ENCODE measurements at places on chromosomes 7 and 10. TPM values are rescaled to one million over a fixed set of nuclear protein-coding genes. Genes with fewer than 3 reads are reported as not detected.

- no peak overlapping the region for H3K27ac ChIP-seq
- no peaks in the 10 kb centered on the region for H3K36me3 ChIP-seq
- no peaks in the 10 kb centered on the region for H3K27me3 ChIP-seq
- H3K4me3 ChIP-seq, result no peak overlapping the region
- H3K4me1 ChIP-seq, result no peaks in the 10 kb centered on the region
Measured at GRCh38 chr7:11155883-11156282, 182.2 kb downstream of the PHF14 start.

GRCh38 chr10:113124724-113125123 lies 174.7 kb downstream of the TCF7L2 start:
- DNase-seq, result no peak
- H3K36me3 ChIP-seq, result no peaks in the 10 kb centered on the region
- peaks cover 25% of the 10 kb centered on the region for H3K4me1 ChIP-seq
- no peak overlapping the region for H3K27ac ChIP-seq
- no peak overlapping the region for H3K4me3 ChIP-seq

- peak overlapping the region; percentile 25 for H3K4me3 ChIP-seq
- no peaks in the 10 kb centered on the region for H3K36me3 ChIP-seq
- H3K4me1 ChIP-seq, result peaks cover 39% of the 10 kb centered on the region
- H3K27me3 ChIP-seq, result no peaks in the 10 kb centered on the region
- H3K27ac ChIP-seq, result peak overlapping the region; percentile 94
- peak; percentile 89 for DNase-seq
Measured at GRCh38 chr10:70405037-70405824, 1.3 kb downstream of the EIF4EBP2 start.

- H3K36me3 ChIP-seq, result no peaks in the 10 kb centered on the region
- H3K27ac ChIP-seq, result peak overlapping the region; percentile 35
Measured at GRCh38 chr10:132446195-132446581, 49.2 kb downstream of the PWWP2B start.

GRCh38 chr7:119748251-119748860 lies 524.6 kb upstream of the KCND2 start:
- no peak for DNase-seq
- no peak overlapping the region for H3K4me3 ChIP-seq
- no peaks in the 10 kb centered on the region for H3K4me1 ChIP-seq
- H3K27me3 ChIP-seq, result no peaks in the 10 kb centered on the region
- no peaks in the 10 kb centered on the region for H3K36me3 ChIP-seq
- no peak overlapping the region for H3K27ac ChIP-seq

DNA sequence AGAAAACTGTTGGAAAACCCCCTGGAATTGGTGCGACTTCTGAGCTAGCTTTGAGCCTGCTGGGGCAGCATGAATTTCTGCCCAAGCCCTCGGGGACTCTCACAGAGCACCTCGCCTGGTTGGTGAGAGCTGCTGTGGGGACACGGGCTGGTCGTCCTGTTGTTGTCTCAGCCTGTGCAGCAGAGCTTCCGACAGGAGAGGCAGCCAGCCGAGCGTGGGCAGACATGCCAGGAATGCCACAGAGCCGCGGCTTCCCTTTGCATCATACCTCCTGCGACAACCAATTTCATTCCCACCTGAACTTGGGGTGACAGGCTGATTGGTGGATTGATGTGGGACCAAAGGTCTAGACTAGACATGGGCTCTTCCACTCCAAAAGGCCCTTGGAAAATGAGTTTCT lies 60.2 kb upstream of the NRBF2 start:
- no peak overlapping the region for H3K4me3 ChIP-seq
- H3K27ac ChIP-seq, result no peak overlapping the region
- H3K4me1 ChIP-seq, result no peaks in the 10 kb centered on the region
- H3K27me3 ChIP-seq, result no peaks in the 10 kb centered on the region
- no peak for DNase-seq

GRCh38 chr7:116713918-116714317 lies 41.9 kb downstream of the MET start:
- no peak for DNase-seq
- H3K27ac ChIP-seq, result no peak overlapping the region
- no peaks in the 10 kb centered on the region for H3K4me1 ChIP-seq
- no peaks in the 10 kb centered on the region for H3K36me3 ChIP-seq

DNA sequence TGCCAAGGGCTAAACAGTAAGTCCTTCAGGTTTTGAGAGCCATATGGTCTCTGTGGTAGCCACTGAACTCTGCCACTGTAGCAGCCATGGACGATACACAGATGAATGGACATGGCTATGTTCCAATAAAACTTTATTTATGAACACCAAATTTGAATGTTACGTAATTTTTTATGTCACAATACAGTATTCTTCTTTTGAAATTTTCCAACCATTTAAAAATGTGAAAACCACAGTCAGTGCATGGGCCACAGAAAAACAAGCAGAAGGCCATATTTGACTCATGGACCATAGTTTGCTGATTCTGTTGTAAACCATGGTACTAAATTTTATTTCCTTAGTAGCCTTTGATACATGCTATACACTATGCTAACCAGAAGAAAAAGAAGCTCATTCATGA lies 361.8 kb downstream of the MAGI2 start:
- no peak for DNase-seq
- no peak overlapping the region for H3K4me3 ChIP-seq
- no peaks in the 10 kb centered on the region for H3K27me3 ChIP-seq
- no peaks in the 10 kb centered on the region for H3K36me3 ChIP-seq
- H3K4me1 ChIP-seq, result no peaks in the 10 kb centered on the region
- H3K27ac ChIP-seq, result no peak overlapping the region

GRCh38 chr7:45358287-45358686 lies 200.7 kb downstream of the RAMP3 start:
- no peak for DNase-seq
- H3K27me3 ChIP-seq, result no peaks in the 10 kb centered on the region
- H3K36me3 ChIP-seq, result no peaks in the 10 kb centered on the region
- no peak overlapping the region for H3K4me3 ChIP-seq
- no peak overlapping the region for H3K27ac ChIP-seq

DNA sequence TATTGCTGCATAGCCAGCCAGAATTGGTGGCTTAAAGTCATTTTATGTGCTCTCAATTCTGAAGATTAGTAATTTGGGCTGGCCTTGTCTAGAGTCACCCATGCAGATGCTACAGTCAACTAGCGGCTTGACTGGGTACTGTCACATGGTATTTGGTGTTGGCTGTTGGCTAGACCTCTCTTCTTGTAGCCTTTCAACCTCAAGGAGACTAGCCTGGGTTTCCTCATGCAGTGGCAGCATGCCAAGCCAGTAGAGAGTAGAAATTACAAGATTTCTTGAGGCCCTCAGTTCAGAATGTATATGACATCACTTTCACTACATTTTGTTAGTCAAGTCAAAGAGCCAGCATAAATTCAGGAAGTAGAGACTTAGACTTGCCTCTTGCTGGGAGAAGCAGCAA lies 3.7 kb upstream of the ZNF800 start:
- H3K27ac ChIP-seq, result no peak overlapping the region
- H3K27me3 ChIP-seq, result no peaks in the 10 kb centered on the region

GRCh38 chr7:8263048-8263447 lies 1.1 kb upstream of the ICA1 start:
- no peaks in the 10 kb centered on the region for H3K36me3 ChIP-seq
- DNase-seq, result no peak
- peaks cover 6% of the 10 kb centered on the region for H3K4me1 ChIP-seq
- no peak overlapping the region for H3K4me3 ChIP-seq

- no peaks in the 10 kb centered on the region for H3K36me3 ChIP-seq
- no peaks in the 10 kb centered on the region for H3K4me1 ChIP-seq
- no peak overlapping the region for H3K4me3 ChIP-seq
- peaks cover 7% of the 10 kb centered on the region for H3K27me3 ChIP-seq
- peak; percentile 32 for DNase-seq
Measured at GRCh38 chr10:116809483-116810119, 39.7 kb upstream of the ENO4 start.

DNA sequence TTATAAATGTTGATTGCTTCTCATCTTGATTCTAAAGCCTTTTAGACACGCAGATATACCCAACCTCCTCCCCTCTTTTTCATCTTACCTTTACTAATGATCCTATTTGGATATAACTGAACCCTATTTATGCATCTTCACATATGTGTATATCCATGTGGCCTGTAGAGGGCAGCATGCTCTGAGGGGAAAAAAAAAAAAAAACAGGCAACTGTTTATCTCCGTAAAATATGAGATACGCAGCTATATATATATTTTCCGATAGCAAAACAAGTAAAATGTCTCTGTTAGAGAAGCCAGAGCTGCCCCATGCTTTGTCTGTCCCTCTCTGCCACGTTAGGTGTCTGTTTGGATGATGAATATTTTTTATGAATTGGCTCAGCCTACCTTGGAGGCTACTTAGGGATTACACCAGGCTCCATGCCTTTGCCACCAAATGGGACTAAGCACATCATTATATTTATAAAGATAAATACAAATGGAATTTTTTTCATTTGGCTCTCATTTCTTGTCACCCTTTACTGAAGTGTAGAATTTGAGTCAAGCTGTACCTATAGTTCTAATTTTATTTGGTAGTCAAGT lies 174.8 kb upstream of the FZD1 start:
- no peak overlapping the region for H3K4me3 ChIP-seq
- no peaks in the 10 kb centered on the region for H3K27me3 ChIP-seq
- peaks cover 7% of the 10 kb centered on the region for H3K4me1 ChIP-seq
- no peaks in the 10 kb centered on the region for H3K36me3 ChIP-seq

GRCh38 chr7:104878577-104878976 lies 135.4 kb upstream of the KMT2E start:
- no peaks in the 10 kb centered on the region for H3K36me3 ChIP-seq
- H3K27me3 ChIP-seq, result no peaks in the 10 kb centered on the region
- H3K27ac ChIP-seq, result no peak overlapping the region

DNA sequence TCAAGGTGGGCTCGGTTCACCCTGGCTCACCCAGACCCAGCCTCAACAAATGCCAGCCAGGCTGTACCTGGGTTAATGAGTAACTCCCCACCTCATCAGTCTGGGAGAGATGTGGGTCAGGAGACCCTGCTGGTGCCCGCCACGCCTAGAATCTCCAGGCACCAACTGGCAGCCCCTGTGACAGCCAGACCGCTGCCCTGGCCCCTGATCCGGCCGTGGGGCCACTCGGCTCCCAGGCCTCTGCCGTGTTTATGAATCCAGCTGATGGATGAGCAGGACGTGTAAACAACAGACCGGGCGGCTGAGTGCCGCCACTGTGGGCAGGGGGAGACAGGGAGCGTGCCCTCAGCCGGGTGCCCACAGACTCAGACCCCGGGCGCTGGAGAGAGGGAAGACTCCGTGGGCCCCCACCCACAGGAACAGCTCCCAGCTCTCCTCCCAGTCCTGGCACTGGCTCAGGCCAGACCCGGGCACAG lies 34.0 kb upstream of the PDGFA start:
- H3K36me3 ChIP-seq, result no peaks in the 10 kb centered on the region
- H3K27me3 ChIP-seq, result peaks cover 10% of the 10 kb centered on the region
- H3K27ac ChIP-seq, result no peak overlapping the region
- H3K4me1 ChIP-seq, result no peaks in the 10 kb centered on the region
- H3K4me3 ChIP-seq, result no peak overlapping the region

The ZNF239 gene
- 2.8 TPM for total RNA-seq

The RET gene
- 3.4 TPM for total RNA-seq

The BZW2 gene
- 18.5 TPM for total RNA-seq

The MARVELD1 gene
- total RNA-seq, result 14.3 TPM

The GRID1 gene
- total RNA-seq, result 7.7 TPM

The OGDHL gene
- total RNA-seq, result 9.6 TPM

The MRLN gene
- total RNA-seq, result not detected

The PAX2 gene
- total RNA-seq, result not detected

The MYO1G gene
- 1.3 TPM for total RNA-seq

All from adrenal gland (tissue), 19 donors.